Suppressor macrophage (primary cell): ENCODE measurements at places on chromosomes 6 and 20.

DNA sequence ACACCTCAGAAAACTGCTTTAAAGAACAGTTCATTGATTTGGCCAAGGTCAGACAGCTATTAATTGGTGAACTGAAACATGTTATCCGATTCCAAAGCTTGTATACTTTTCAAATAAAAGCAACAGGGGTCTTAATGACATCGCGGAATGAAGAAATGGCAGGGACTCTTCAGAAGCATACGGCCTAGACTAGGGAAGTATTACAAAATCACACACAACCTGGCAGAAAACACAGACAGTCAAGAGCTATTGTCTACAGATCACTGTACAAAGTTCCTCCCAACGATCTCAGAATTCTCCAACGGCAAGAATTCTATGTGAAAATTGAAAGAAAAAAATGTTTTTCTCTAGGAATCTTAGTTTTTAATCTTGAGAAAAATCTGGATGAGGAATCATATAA lies 105.5 kb downstream of the PTPRK start:
- no peak for DNase-seq

GRCh38 chr6:159169193-159169555 lies at the start of gene FNDC1:
Gene FNDC1, plus strand, starts transcription at chr6:159169400. Its CDS starts 197 bp downstream, at chr6:159169597.
- peak; percentile 64 for DNase-seq

GRCh38 chr6:33391922-33392594 lies 435 bp downstream of the KIFC1 start:
- DNase-seq, result no peak

DNA sequence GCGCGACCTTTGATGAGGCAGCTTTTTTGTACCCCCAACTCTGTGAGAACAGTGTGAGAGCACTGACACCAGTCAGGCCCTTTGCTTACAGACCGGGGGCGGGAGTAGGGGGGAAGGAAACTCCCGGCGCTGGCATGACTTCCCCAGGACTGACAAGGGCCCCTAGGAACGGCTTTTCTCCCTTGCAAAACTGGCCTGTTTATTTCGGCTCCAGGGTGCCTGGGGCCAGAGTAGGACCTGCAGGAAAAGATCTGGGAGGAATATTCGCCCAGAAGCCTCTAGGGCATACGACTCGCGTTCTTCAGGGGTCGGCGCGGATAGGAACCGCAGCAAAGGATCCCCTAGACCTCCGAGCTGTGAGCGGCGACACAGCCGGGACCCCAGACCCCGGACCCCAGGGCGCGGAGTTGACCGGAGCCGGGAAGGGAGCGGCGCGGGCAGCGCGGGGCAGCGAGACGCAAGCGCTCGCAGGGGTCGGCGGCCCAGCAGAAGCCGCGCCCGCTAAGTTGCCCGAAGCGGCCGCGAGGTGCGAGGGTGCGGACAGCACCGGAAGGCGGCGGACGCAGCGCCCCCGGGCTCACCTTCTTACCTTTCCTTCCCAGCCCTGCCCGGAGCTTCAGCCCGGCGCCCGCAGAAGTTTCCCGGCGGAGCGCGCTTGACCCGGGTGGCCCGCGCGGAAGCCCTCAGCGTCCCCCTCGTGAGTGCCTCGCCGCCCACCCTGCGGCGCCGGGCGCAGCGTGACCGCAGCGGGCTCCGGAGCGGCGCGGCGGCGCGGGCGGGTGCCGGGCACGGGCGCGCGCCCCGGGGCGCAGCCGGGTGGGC lies at the start of gene POPDC3:
TSS of gene POPDC3 (minus strand) at position 771 of the 822 bp plus-strand sequence. CDS start 18,105 bp downstream, outside the sequence.
- peak; percentile 1 for DNase-seq

DNA sequence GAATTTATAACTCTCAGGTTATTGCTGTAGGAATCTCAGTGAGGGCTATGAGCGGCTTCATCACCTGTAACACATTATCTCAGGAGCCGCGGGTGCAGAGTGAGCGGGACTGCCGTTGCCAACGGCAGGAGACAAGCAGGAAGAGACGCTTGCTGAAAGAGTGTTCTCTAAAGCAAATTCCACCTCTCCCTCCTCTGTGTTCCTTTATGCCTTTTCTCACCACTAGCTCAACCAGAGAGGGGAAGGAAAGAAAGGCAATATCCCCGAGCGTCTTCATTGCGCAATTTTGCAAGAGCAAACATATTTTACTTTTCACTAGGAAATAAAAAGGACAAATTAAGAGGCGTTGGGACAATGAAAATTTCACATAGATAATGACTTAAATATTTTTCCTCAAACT lies 185.2 kb upstream of the EXOC2 start:
- DNase-seq, result no peak

GRCh38 chr6:169236988-169237387 lies 16.7 kb downstream of the THBS2 start:
- DNase-seq, result no peak

DNA sequence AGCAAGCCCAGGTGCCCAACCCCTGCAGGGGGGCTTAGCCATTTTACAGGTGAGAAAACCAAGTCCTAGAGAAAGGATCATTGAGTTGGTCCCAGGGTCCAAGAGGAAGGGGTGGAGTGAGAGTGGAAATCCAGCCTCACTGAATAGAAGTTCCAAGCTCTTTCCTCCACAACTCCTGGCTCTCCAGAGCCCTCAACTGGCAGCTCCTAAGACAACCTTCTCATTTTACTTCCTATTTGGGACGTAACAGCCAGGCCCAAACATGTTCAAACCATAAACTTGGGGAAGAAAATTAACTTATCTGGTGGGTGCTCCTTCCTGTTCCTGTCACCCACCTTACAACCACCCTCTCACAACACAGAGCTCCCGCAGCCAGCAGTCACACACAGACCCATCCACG lies 57.9 kb downstream of the PRND start:
- peak; percentile 63 for DNase-seq

GRCh38 chr20:37796121-37796520 lies 102.3 kb downstream of the CTNNBL1 start:
- no peak for DNase-seq

DNA sequence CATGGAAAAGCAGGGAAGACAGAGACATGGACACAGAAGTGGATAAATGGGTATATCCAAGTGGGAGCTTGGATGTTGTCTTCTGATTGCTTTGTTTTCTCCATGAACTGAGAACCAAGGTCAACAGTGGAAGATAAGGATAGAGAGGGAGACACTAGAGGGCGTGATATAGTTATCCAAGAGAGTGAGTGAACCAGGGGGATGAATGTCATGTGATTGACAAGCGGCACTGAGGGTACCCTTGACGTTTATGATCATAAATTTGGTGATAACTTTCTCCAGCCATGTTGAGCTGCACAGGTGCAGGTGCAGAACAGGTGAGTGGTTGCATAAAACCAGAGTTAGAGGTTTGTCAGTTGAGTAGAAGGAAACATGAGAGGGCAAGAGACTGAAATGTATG lies 20.7 kb downstream of the EBF4 start:
- peak; percentile 35 for DNase-seq

DNA sequence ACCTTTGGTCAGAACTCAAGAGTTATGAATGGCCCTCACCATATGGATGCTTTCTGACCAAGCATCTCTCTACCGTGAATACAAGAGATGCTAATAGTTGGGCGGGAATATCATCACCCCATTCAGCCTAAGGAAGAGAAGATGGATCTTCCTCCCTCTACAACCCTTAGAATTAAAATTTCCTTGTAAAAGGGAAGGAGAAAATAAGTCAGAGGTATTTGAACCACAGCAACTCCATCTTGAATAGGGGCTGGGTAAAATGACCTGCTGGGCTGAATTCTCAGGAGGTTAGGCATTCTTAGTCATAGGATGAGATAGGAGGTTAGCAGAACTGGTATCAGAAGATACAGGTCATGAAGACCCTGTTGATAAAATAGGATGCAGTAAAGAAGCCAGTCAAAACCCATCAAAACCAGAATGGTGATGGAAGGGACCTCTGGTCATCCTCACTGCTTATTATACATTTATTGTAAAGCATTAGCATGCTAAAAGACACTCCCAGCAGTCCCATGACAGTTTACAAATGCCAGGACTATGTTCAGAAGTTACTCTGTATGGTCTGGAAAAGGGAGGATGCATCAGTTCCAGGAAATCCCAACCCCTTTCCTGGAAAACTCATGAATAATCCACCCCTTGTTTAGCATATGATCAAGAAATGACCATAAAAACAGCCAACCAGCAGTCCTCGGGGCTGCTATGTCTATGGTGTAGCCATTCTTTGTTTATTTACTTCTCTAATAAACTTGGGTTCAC lies 101.2 kb downstream of the DTNBP1 start:
- DNase-seq, result no peak

- DNase-seq, result no peak
Observed at GRCh38 chr20:44590980-44591778, 8.8 kb downstream of the PKIG start.

DNA sequence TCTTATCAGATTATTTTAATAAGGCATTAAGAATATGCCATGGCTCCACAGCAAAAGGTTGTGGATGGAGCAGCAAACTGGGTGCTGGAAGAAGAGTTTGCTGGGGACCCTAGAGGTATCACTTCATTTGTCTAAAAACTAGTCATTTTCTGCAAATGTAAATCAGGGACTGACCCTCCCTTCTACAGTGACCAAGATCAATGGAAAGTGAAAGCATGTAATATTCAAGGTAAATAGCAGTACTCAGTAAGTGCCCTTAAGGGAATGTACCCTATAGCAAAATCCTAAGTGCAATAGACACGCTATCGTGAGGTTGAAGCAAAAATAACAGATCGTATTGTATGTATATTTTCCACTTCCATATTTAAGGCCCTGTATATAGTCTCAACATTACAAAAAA lies 38.7 kb downstream of the TRDN start:
- no peak for DNase-seq

DNA sequence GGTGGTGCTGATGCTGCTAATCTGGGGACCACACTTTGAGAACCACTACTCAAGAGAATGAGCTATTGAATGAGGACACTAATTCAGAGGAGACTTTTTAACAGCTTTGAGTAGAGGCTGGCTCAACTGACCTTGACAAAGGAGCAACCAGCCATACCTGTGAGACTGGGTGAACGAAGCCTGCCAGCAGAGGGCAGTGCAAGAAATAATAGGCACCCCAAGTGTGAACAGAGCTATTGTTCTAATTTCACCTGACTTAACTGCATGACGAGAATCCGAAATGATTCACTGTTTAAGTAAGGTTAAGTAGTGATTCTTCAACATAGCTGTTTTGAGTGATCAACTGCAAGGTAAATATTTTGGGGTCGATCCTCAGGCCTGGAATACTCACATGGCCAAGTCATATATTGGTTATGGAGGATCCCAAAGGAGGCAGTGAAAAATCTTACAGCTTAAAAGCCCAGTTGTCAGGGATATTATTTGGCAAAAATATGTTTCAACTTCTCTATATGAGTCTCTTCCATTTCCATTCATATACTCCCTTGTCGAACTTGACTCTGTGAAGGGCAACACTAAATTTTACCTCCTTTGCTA lies 550.5 kb upstream of the MARCKS start:
- DNase-seq, result peak; percentile 81

- DNase-seq, result no peak
Observed at GRCh38 chr20:43842126-43843020, 72.3 kb upstream of the TOX2 start.

- DNase-seq, result peak; percentile 50
Observed at GRCh38 chr6:136550330-136551071, at the start of gene MAP7. Gene MAP7, minus strand, starts transcription at chr6:136550422. Its CDS starts 14 bp downstream, at chr6:136550408.

DNA sequence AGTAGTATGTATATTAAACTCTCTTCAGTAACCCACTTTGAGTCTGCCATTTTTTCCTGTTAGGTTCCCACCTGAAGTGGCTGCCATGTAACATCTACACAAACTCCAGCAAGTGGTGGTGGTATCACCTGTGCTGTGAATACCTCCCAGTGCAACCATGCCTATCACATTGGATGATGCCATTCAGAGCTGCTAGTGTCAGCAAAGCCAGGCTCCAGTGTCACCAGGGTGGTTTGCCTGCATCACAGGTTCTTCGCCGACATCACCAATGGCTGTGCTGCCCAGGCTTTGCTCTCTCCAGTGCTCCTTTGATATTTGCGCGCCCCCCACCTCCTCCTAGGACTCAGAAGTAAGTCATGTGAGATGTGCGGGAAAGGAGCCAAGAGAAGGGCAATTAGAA lies 162.6 kb upstream of the FOXA2 start:
- DNase-seq, result no peak

GRCh38 chr6:159052720-159053119 lies 7.9 kb upstream of the TAGAP start:
- no peak for DNase-seq

DNA sequence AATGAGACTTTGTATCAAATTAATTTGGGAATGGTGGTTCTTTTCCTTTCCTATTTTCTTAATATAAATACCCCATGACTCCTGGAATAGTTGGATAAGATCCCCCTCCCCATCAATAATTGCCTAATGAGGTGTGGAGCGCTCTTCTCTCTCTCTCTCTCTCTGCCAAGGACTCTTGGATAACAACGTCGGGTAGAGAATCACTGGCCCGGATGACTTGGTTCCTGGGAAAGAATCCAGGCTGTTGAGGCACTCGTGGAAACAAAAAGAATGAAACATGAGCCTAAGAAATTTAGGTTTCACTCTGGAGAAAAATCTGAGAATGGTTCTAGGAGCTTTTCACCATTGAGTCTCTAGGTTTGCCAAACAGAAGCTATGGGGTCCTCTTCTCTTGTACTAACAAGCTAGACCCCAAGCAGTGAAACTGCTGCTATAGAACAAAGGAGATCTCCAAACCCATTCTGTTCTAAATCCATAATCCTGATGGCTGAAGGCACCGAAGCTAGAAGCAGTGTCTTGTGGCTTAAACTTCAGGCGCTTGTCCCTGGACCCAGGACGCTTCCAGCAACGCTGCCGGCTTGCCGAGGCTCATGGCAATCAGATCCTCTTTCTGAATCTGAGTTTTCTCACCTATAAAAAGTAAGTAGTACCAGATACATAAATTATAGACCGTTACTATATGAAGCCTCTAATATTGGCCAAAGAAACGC lies 241.6 kb upstream of the BTBD3 start:
- no peak for DNase-seq

GRCh38 chr20:50730765-50731054 lies 670 bp upstream of the PARD6B start:
- DNase-seq, result no peak

- no peak for DNase-seq
Observed at GRCh38 chr6:105587349-105588122, 184.7 kb upstream of the PREP start.

DNA sequence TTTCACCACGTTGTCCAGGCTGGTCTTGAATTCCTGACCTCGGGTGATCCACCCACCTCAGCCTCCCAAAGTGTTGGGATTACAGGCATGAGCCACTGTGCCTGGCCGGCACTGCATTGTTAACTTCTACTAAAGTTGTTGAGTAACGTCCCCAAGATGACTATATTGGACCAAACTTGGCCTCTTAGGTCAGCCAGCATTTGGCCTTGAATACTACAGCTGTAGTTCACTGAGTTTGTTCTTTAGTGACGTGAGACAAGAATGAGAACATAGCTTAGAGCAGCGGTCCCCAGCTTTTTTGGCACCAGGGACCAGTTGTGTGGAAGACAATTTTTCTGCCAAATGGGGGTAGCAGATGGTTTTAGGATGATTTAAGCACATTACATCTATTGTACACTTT lies 237.1 kb downstream of the TBC1D7 start:
- DNase-seq, result no peak

DNA sequence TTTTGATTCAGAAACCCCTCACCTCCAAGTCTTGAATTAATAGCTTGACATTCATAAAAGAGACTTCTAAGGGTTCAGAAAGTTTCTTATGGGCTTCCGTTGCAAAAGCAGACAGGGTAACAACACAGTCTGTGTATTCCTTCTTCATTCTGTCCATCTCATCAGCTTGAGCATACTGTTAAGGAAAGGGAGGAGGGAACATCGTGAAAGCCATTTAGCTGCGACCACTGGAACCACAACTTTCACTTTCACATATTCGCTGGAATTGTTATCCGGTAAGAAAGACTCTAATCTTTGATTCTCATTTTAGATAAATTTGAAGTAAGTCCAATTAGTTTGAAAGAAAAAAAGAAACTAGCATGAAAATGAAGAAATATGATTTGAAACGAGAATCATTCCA lies 174.4 kb downstream of the SYNE1 start:
- no peak for DNase-seq
